Activated effector memory CD4-positive, alpha-beta T cell treated with Interleukin-2 at 50 U/mL for 16 hours (primary cell): ENCODE measurements at places on chromosomes 7 and 10.

DNA sequence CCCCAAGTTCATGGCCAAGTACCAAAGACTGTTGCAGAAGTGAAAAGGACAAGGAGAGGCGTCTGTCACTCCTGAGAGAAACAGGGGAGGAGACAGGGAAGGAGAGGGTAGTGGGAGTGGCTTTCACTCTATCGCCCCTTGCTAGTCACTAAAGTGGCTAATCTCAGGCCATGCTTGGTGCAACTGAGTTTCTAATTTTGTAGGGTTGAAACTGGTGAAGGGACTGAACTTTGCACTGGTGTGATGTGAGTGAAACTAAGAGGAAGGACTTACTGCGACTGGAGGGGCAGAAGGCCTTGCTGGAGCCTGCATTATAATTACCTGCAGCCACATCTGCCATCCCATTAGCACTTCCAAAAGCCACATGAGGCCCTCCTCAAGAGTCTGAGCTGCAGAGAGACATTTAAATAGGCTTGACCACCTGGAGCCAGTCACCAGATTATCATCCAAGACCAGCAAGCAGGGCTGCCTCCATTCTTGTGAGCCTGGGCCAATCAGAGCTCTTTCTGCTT, 107.2 kb upstream of the EEPD1 start:
- DNase-seq: no peak

- no peak for DNase-seq
Measured at GRCh38 chr10:21055339-21056135, 158.4 kb upstream of the NEBL start.

DNA sequence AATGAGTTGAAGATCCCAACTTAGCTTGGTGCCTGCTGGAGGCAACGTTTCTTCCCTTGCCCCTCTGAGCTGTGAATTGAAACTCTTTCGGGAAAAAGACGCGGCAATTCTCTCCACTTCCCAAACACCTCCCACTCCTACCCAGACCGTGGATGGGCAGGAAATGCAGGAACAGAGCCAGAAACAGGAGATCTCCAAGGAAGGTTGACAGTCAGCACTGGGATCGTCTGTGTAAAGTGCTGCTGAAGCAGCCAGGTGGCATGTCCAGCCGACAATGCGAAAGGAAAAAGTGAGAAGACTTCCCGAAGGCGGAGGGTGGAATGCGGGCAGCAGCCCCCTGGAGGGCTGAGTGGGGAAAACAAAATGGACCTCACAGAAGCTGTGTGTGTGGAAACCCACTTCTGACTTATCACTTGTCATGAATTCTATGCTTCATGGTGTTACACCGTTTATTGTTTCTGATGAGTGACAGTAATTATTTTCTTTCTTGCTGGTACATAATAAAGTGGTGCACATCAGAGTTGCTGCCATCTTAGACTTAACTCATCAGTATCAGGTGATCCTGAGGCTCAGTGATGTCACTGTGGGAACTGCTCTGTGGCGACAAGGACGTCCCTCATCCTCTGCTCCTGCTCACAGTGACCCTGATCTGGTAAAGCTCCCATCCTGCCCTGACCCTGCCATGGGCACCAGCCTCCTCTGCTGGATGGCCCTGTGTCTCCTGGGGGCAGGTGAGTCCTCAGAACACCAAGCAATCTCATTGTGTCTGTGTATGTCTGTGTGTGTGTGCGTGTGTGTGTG, 220.5 kb upstream of the PRSS1 start:
- DNase-seq: no peak

- no peak for DNase-seq
Measured at GRCh38 chr10:30182191-30183054, 123.0 kb upstream of the JCAD start.

- DNase-seq: no peak
Measured at GRCh38 chr10:640673-641045, 48.8 kb downstream of the DIP2C start.

GRCh38 chr7:84112771-84113170, 81.8 kb downstream of the SEMA3A start:
- DNase-seq: no peak

- DNase-seq: no peak
Measured at GRCh38 chr10:88901984-88902789, 22.1 kb downstream of the STAMBPL1 start.

DNA sequence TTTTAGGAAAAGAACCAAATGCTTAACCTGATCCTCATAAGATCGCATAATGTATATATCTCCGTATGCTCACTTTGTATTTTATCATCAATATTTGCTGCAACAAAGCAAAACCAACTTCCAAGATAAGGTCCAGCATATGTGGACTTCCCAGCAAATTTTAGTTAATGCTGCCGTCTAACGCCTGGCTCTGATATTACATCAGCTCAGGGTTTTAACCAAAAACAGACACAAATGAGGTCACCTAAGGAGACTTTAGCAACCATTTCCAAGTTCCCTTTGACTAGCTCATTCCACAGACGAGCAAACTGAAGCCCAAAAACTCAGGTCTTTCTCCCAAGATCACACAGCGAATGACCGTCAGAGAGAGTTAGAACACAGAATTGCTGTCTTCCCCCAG, 59.4 kb upstream of the UCN3 start:
- no peak for DNase-seq

- no peak for DNase-seq
Measured at GRCh38 chr7:48004032-48004431, 24.6 kb upstream of the HUS1 start.

GRCh38 chr10:82394122-82394521, 519.1 kb downstream of the NRG3 start:
- DNase-seq: no peak

DNA sequence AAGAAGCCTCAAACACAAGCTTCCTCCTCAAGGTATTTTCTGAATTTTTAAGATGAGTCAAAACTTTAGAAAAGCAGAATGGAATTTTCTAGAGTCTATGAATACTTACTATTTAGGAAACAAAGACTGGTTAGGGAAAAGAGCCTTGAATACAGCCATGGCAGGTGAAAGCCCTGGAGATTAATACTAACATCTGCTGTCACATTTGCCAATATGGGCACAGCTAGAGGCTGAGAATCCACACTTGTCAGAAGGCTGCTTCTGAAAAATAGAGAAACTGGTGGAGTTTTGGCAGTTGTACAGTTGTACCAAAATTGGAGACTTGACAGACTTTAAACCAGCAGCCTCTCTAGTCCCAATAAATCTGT, 24.3 kb upstream of the CNNM1 start:
- DNase-seq: no peak

DNA sequence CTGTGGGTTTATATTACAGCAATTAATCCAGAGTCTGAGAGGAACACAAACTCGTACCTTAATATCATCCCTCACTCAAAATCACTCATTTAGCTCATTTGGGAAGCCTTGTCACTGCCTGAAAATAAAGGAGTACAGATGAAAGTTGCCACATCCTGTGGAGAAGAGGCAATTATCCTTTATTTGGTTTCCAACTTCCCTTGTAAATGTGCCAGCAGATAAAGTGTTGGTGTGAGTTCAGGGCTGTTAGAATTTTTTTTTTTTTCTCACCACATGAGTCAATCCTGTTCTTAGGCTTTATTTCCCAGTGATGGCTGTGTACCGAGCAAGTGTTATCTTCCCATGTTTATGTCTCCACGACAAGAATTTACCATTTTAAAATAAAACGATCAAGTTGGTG, 99.0 kb upstream of the SMIM30 start:
- no peak for DNase-seq

DNA sequence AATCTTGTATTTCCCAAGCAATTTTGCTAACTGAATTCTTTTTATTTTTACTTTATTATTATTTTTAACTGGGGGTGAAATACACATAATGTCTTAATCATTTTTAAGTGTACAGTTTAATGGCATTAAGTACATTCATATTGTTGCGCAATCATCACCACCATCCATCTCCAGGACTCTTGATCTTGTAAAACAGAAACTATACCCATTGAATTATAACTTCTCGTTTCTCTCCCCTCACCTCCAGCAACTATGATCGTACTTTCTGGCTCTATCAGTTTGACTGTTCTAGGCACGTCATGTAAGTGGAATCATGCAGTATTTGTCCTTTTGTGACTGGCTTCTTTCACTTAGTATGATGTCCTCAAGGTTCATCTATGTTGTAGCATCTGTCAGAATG, 108.8 kb downstream of the ARL5B start:
- no peak for DNase-seq

DNA sequence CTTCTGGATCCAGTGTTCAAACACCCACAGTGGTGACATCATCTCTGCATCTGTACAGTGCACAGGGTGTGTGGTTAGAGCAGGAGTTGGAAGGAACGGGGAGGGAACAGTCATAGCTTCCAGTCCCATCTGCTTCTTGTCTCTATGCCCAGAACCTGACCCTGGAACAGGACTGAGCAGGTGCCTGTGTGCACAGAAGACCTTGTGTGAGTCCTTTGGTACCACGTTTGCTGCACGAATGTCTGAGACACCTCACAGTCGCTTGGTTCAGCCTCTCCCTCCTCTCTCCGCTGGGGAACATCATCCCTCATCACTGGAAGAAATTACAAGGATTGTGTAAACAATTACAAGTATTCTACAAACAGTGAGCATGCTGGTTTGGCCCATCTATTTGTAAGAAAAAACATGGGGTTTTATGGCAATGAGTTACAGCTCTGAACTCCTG, 243.0 kb upstream of the KLF6 start:
- DNase-seq: no peak

DNA sequence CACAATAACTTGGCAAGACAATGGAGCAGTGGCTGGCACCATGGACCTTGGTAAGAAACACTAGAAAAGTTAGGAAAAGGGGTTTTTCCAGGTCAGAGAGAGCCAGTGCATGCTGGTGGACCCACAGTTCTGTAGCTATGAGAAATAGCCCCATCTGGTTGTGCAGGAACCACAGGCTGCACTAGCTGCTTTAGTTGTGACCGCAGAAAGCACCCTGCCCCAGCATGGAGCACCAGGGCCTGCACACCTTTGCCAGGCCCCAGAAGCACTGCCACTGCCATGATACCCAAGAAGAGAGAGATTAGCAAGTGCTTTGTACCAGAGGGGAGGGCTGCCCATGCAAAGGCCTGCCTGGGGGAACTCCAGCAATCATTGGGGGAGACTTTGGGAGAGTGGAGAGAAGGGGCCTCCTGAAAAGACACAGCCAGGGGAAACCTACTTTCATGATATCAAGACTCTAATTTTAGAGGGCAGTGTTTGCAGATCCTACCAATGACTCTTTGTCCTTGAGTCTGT, 256.1 kb upstream of the C7orf33 start:
- no peak for DNase-seq

- DNase-seq: no peak
Measured at GRCh38 chr7:29209745-29210144, 15.2 kb downstream of the CHN2 start.

DNA sequence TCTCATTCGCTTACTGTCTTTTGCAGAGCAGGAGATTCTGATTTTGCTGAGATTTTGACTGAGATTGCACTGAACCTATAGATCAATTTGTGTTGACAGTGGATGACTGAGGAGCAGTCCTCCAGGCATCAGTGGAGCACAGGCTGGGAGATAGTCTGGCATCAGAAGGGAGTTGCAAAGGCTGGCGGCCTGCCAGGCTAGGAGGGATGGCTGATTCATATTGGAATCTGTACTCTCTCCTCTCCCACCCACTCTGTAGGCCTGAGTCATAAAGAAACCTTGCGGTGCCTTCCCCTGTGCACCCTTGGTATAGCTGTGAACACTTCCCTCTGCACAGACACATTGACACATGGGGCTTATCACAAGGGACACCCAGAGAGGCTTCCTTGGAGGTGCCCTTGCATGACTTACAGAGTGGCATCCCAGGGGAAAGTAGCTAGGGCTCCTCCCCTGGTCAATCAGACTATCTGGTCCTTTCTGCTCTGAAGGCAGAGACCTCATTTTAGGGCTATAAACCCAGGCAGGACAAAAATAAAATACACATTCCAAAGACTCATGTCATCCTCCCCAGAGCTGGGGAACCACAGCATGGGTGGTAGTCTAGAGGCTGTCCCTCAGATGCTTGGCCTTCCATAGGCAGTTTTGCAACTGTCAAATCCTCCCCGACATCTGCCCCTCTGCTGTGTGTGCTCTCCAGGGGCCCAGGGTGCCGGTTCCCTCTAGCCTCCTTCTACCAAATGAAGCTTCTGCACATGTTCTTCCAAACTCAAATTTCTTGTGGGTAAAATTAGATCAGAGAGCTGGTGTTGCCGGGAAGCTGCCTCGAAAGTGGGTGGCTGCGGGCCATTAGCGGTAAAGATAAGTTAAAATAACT, 37.4 kb upstream of the EEPD1 start:
- peak; percentile 32 for DNase-seq

GRCh38 chr10:21399392-21400035, 126.0 kb downstream of the SKIDA1 start:
- DNase-seq: no peak

DNA sequence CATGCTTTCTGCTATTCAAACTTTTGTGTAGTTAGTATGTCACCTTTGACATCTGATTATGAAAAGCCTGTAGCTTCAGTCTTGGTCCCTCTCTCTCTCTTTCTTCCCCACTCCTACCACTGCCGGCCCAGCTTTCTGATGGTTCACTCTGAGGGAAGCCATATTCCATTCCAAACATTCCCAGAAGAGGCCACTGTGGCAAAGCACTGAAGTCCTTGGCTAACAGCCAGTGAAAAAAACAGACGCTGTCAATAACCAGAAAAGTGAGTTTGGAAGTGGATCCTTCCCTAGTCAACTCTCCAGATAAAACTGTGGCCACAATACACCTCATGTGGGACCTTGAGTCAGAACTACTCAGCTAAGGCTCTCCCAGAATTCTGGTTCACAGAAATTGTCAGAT, 950.7 kb upstream of the PHF14 start:
- no peak for DNase-seq

DNA sequence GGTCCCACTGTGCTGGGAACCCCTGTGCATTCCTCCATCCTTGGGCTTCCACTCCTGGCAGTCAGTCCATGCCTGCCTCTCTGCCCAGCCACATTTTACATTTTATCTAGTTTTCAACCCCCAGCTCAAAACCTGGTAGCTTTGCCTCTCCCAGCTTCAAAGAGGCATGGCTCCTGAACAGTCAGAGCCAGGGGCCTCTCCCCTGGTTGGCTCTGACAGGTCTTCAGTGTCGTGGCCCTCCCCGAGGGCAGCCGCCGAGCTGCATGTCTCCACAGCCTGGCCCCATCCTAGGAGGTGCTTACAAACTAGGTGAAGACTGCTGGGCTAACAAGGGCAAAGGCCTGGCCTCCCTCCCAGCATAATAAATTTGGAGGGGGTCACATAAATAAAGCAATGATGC, 14.8 kb downstream of the COBL start:
- DNase-seq: no peak

DNA sequence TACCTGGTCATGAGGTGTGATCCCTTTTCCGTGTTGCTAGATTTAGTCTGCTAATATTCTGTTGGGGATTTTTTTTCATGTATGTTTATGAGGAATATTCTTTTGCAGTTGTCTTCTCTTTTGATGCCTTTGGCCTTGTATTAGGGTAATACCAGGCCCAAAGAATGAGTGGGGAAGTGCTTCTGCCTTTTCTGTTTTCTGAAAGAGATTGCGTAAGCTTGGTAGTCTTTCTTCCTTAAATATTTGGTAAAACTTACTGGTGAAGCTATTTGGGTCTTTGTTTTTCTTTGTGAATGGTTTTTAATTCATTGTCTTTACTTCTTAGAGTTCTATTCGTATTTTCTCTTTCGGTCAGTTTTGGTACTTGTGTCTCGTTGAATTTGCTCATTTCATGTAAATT, 51.1 kb downstream of the SHH start:
- no peak for DNase-seq

- no peak for DNase-seq
Measured at GRCh38 chr7:130875901-130876300, 141.9 kb upstream of the KLF14 start.
